ENCODE measurements at places on chromosomes 6 and 20. TPM values are rescaled to one million over a fixed set of nuclear protein-coding genes. Genes with fewer than 3 reads are reported as not detected.

DNA sequence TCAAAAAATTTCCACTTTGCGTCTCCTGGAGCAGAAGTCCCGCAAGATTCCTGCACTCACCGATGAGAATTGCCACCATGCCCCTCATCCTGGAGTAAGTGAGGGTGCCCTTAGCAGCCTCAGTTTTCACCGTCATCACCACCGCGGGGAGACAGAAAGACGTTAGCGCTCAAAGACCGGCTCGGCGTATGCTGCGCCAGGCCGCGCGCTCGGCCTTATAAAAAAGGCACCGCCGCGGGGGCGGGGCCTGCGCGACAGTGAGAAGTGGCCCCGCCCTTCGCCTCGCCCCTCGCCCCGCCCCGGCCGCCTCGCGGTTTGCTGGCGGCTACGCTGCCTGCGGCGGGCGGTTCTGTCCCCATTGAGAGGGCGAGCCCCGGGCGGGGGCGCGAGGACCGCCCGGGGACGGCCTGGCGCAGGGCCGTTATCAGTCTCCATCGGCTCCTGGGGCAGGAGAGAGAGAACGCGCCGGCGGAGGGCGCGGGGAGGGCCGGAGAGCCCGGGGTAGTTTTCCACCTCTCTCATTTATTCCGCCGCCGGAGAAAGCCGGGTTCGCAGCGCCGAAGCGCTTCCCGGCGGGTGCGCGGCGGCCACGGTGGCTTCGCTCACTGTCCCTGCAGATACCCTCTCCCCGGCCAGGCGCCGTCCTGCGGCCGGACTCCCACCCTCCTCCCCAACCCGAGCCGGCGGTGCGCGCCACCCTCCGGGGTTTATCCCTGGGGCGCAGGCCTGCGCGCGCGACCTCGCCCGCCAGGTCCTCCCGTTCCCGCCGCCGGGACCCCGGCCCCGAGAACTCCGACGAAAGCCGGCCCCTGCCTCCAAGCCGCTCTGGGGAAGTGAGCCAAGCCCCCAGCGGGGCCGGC is 122.5 kb upstream of the SLC2A12 start:
- DNase-seq, result peak; percentile 93

GRCh38 chr6:21610341-21610740 is 16.8 kb downstream of the SOX4 start:
- no peak for DNase-seq

SLC17A4 gene
- not detected for total RNA-seq

- DNase-seq, result no peak
Observed at GRCh38 chr6:27575594-27576361, 102.9 kb upstream of the ZNF184 start.

FNDC11 gene
- 2.6 TPM for total RNA-seq

DNA sequence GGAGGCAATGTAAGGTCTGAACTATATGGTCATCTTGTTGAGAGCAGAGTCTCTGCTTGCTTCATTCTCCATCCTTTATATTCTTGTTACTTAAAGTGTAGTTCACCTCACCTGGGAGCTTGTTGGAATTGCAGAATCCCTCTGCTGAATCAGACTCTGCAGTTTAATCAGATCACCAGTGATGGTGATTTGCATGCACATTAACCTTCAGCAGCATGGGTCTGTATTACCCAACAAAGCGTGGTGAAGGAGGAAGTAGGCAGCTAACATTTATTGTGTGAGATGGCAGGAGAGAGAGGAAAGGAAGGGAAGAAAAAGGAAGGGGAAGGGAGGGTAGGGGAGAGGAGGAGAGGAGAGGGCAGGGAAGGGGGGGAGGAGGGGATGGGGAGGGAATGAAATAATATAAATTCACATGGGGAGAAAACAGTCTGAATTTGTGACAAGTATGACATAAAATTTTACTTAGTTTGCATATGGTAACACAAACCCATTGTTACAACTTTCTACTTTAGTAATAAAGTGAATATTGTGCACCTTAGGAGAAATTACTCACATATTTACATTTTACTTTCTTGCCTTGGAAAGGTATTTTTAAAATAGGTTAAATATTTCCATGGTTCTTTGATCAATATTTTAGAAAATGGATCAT is 740.7 kb downstream of the DHX35 start:
- no peak for DNase-seq

- DNase-seq, result no peak
Observed at GRCh38 chr6:22808466-22808865, 239.1 kb downstream of the HDGFL1 start.

NKX2-4 gene
- not detected for total RNA-seq

DNA sequence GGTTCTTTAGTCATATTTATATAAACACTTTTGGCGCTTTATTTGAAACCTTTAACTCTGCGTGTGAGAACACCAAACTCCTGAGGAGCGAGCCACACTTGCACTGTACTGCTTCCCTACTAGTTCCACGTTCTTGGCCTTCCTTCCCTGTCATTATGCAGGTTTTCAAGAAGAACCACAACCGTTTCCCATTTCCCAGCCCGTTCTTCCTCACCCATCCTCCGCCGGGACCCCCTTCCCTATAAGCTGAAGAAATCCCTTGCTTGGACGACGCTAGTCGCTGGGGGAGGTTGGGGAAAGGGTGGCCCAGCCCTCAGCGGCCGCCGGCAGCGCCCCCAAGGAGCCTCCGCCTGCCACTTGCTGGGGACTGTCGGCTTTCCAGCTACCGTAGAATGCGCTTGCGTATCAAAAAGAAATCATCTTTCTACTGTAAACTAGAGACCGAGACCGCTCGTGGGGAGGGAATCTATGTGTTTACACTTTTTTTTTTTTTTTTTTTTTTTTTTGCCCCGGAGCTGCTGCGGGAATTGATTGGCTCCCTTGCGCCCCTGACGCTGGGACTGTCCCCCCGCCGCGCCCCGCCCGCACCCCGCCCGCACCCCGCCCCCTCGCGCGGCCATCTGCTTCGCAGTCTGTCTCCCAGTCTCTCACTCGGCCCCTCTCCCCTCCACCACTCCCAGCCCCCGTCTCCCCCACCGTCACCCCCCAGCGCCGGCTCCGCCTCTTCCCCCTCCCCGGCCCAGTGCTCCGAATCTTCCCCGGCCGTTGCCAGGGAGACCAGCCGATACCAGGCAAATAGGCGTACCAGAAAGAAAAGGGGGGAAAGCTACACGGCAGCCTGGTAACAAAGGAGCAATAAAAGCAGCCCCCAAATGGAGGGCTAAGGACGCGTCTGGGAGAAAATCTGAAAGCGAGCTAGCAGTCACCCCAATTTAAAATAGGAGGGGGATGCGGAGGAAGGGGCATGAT is 2.3 kb upstream of the MARCKS start:
- peak; percentile 93 for DNase-seq

- DNase-seq, result no peak
Observed at GRCh38 chr6:129638686-129639085, 71.3 kb downstream of the ARHGAP18 start.

Measured in lung microvascular endothelial cell (primary cell).